Thyroid gland (tissue), 4 donors: ENCODE measurements at places on chromosomes 4 and X.

- no peak for DNase-seq
Measured at GRCh38 chrX:121733514-121733913, 686.1 kb downstream of the GLUD2 start.

GRCh38 chr4:26723216-26723615, 137.4 kb upstream of the STIM2 start:
- no peak for DNase-seq

DNA sequence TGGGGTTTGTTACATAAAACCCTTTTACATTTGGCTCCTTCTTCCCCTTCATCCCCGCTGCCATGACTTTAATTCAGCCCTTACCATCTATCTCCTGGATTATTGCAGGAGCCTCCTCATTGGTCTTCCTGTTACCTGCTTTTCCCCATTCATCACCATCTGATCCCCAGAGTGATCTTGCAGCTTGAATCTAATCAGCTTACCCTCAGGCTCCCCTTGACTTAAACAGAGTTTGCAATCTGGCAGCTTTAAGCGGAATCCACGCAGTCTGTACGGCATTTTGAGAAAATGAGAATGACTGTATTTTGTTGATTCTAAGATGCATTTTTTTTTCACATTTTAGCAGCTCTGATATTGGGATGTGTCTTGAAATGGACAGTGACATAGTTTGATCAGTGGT, 14.9 kb upstream of the PPEF1 start:
- DNase-seq: no peak

GRCh38 chrX:46710927-46711623, 47.8 kb downstream of the SLC9A7 start:
- DNase-seq: no peak

- peak; percentile 30 for DNase-seq
Measured at GRCh38 chr4:185304944-185305690, 90.6 kb downstream of the LRP2BP start.

DNA sequence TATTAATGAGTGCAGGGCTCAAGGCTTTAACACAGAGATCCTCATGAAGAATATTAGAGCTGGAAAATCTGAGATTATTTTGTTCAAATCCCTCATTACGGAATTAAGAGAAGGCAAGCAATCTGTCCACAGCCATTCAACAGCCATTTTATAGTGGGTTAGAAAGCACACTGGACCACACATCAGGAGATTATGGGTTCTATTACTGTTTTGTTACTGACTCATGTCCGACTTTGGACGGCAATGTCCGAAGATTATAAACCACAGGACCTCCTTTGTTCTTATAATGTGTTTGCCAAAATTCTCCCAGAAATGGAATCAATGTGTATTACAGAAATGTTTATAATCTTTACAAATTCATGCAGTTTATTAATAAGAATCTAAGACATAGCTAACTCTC, 8.1 kb downstream of the LAMTOR3 start:
- DNase-seq: no peak

GRCh38 chr4:29320947-29321620, 1399.1 kb upstream of the PCDH7 start:
- DNase-seq: no peak

GRCh38 chr4:140466146-140466545, 31.9 kb downstream of the MGAT4D start:
- no peak for DNase-seq

DNA sequence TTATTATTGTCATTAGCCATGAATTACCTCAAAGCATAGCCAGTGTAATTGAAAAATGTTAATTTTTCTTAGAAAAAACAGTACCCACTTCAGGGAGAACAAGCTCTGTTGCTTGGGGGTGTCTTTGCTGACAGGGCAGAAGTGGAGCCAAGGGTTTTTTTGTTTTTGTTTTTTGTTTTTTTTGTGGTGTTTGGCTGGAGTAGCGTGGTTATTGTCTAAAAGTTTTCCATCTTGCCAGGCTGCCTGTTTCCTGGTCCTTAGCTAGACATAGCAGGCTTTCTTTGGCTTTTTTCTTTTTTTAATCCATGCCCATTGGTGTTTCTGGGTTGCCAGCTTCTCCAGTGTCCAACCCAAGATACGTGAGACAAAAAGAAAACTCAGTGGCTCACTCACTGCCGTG, 61.5 kb downstream of the CASP3 start:
- no peak for DNase-seq

GRCh38 chrX:70030301-70030767, 19.4 kb downstream of the AWAT2 start:
- peak; percentile 29 for DNase-seq

- DNase-seq: no peak
Measured at GRCh38 chr4:170666909-170667308, 577.2 kb upstream of the AADAT start.

- DNase-seq: no peak
Measured at GRCh38 chrX:4320436-4320947, 607.0 kb upstream of the PRKX start.

- DNase-seq: no peak
Measured at GRCh38 chr4:34181311-34181841, 2062.9 kb downstream of the ARAP2 start.

GRCh38 chr4:152028131-152028530, 267.3 kb upstream of the GATB start:
- DNase-seq: no peak

DNA sequence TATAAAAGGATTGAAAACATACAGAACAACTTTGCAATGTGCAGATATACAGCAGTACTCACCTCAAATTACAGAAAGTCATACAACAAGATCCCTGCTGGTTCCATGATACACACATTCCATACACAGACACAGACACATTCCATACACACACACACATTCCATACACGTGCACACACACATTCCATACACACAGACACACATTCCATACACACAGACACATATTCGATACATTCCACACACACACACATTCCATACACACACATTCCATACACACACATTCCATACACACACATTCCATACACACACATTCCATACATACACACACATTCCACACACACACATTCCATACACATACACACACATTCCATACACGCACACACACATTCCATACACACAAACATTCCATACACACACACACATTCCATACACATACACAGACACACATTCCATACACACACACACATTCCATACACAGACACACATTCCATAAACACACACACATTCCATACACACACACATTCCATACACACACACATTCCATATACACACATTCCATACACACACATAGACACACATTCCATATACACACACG, 13.7 kb downstream of the LINC00632 start:
- no peak for DNase-seq

GRCh38 chr4:46329118-46329976, 60.6 kb downstream of the GABRA2 start:
- peak; percentile 1 for DNase-seq

GRCh38 chr4:97159625-97160024, 983.7 kb downstream of the STPG2 start:
- DNase-seq: no peak

GRCh38 chr4:85776579-85776978, 301.6 kb downstream of the ARHGAP24 start:
- no peak for DNase-seq

- no peak for DNase-seq
Measured at GRCh38 chr4:141140391-141141200, 7.3 kb upstream of the RNF150 start.

DNA sequence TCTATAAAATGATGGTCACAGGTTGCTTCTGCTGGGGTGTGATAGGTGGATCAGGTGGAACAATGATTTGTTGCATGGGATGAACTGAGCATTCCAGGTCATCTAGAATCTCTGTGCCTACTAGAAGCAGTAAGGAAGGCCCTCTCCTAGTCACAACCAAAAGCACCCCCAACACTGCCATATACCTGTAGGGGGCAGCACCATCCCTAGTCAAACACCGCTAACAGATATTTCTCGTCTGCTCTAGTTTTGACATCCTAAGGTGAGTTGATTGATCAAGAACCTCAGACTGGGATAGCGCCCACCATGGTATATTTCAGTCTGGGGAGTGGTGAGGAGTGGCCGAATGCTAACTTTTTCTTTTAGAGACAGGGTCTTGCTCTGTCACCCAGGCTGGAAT, 160.2 kb downstream of the NHS start:
- no peak for DNase-seq

- no peak for DNase-seq
Measured at GRCh38 chr4:165504184-165504583, 125.4 kb downstream of the CPE start.

DNA sequence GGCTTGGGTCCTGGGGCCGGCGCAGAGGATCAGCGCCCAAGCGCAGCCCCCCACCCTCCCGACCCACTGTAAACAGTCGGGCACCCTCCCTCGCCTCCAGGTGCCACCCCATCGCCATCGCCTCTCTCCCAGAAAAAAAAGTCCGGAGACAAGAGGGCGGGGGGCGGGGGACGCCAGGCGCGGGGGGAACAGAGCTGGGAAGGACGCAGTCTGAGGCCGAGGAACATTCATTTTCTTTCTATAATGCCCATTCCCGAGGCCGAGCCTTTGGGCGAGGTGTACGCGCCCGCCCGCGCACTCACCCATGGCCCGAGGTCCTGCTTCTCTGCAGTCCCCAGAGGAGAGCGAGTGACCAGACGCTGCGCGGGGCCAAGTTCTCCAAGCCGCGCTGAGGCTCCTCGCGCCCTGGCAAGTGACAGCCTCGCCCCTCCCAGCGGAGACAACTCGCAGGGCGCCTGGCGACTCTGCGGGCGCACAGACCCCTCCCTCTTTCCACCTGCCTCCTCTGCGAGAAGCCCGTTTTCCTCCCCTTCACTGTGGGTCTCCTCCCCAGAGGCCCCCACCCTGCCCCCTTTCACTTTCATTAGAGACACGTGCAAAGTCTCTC, 63.5 kb upstream of the WDR17 start:
- peak; percentile 71 for DNase-seq

DNA sequence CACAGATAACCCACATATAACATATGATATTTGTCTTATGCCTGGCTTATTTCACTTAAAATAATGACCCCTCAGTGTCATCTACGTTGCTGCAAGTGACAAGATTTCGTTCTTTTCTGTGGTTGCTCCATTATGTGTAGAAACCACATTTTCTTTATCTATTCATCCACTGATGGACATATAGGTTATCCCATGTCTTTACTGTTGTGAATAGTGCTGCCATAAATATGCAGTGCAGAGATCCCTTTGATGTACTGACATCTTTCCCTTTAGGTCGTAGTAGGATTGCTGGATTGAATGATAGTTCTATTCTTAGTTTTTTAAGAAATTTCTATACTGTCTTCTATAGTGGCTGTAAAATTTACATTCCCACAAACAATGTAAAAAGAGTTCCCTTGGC, 135.8 kb downstream of the TET2 start:
- DNase-seq: no peak

- no peak for DNase-seq
Measured at GRCh38 chr4:136644279-136644678, 888.0 kb downstream of the PCDH18 start.

DNA sequence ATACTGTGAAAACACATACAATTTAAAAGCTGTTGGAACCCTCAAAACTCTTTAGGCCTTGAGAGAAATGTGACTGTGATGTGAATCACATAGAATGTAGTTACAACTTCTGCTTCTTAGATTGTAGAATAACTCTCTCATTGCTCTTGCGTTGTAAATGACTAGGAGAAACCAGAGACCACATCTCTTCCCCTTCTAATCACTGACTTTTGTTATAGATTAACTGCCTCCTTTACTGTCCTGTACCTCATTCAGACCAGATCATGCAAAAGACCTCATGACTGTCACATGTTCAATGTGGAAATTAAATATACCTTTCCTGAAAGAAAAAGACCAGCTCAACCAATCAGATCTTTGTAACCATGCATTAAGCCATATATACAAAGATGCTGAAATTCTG, 43.2 kb upstream of the NEIL3 start:
- DNase-seq: no peak

- no peak for DNase-seq
Measured at GRCh38 chrX:9767375-9767774, 1.7 kb upstream of the GPR143 start.

DNA sequence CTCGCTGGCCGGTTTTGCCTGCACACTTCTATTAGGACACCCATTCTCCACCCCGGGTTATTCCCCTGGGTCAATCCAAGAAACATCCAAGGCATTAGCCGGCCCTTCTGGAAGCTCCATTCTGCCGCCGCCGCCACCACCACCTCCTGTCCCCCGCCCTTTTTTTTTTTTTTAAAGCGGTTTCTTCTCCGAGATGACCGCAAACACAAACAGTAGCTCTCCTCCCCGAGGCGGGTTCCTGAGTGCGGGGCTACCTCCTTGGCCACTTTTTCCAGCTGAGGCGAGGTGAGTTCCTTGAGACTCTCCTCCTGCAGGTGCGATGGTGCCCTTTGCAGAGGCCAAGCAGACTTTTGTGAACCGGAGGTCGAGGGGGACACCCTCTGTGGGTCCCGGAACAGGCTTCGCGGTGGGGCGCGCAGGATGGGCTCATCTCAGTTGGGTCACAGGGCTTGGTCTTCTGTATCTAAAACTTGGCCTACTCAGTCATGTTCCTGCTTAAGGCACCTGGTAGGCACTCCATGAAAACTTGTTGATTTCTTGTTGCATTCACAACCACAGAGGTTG, 930 bp downstream of the NWD2 start:
- DNase-seq: no peak

- no peak for DNase-seq
Measured at GRCh38 chr4:6309777-6310176, 40.1 kb downstream of the WFS1 start.

GRCh38 chr4:29708473-29708872, 1011.7 kb upstream of the PCDH7 start:
- DNase-seq: no peak

DNA sequence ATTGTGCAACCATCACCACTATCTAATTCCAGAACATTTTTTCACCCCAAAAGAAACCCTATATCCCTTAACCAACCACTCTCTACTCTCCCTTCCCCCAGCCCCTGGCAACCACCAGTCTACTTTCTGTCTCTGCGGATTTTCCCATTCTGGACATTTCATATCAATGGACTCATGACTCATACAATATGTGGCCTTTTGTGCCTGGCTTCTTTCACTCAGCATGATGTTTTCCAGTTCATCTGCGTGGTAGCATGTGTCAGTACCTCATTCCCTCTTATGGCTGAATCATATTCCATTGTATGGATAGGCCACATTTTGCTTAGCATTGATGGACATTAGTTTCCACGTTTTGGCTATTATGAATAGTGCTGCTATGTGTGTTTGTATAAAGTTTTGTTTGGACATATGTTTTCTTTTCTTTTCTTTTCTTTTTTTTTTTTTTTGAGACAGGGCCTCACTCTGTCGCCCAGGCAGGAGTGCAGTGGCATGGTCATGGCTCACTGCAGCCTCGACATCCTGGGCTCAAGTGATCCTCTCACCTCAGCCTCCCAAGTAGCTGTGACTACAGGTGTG, 335.4 kb downstream of the BCOR start:
- DNase-seq: no peak

GRCh38 chr4:122705009-122705408, 27.5 kb upstream of the BBS12 start:
- DNase-seq: no peak

DNA sequence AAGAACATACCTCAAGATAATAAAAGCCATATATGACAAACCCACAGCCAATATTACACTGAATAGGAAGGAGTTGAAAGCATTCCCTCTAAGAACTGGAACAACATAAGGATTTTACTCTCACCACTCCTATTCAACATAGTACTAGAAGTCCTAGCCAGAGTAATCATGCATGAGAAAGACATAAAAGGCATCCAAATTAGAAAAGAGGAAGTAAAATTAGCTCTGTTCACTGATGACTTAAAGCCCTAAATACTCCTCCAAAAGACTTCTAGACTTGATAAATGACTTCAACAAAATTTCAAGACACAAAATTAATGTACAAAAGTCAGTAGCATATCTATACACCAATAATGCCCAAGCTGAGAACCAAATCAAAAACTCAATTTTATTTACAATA, 235.7 kb downstream of the NKX6-1 start:
- DNase-seq: no peak
